ENCODE measurements at places on chromosomes 16 and 17. TPM values are rescaled to one million over a fixed set of nuclear protein-coding genes. Genes with fewer than 3 reads are reported as not detected.

The ITGAD gene
- not detected for total RNA-seq

The KRTAP2-1 gene
- total RNA-seq: not detected

The PIPOX gene
- 10.1 TPM for total RNA-seq

The SLC6A2 gene
- total RNA-seq: not detected

The CDK5R1 gene
- 176 TPM for total RNA-seq

The NPTX1 gene
- total RNA-seq: 6.7 TPM

The CA4 gene
- total RNA-seq: 1.8 TPM

The CNEP1R1 gene
- total RNA-seq: 47.3 TPM

The ASGR2 gene
- not detected for total RNA-seq

The SDK2 gene
- 8.8 TPM for total RNA-seq

The NKD1 gene
- total RNA-seq: 10.6 TPM

The TMEM132E gene
- 10.6 TPM for total RNA-seq

The SSTR5 gene
- 0.23 TPM for total RNA-seq

The PEX12 gene
- total RNA-seq: 7.2 TPM

The SLC5A11 gene
- not detected for total RNA-seq

The ASPA gene
- 1.8 TPM for total RNA-seq

The STX1B gene
- 49.4 TPM for total RNA-seq

The NGFR gene
- total RNA-seq: 6.5 TPM

The ALOX12B gene
- total RNA-seq: not detected

The CAPNS2 gene
- total RNA-seq: not detected

The NDEL1 gene
- total RNA-seq: 57.9 TPM

The ADAT1 gene
- 58.4 TPM for total RNA-seq

The PTX4 gene
- 0.23 TPM for total RNA-seq

The CES4A gene
- 9.2 TPM for total RNA-seq

The C16orf96 gene
- 0.46 TPM for total RNA-seq

The TBC1D28 gene
- not detected for total RNA-seq

The HOXB1 gene
- not detected for total RNA-seq

The CCL15 gene
- total RNA-seq: not detected

The SLC52A1 gene
- not detected for total RNA-seq

Data from diencephalon (tissue), 1 donor.